ENCODE measurements at places on chromosomes 4 and X.
A peak's percentile ranks its signal among the peaks of the same experiment; 100 is the strongest.

DNA sequence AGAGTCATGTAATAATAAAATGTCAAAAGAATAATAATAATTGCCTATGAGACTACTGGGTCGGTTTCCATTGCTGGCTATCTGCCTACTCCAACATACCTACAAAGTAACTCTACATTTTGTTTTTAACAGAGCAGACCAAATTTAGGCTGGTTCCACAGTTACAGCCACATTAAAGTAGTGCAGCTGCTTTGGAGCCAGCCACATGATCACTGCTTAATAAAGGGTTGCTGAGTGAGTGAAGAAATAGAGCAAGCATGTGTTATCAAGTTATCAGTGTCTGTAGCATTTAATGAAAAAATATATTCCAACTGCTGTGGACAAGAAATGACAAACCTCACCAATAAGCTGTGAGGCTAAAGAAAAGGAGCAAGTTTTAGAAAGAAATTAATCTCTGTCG lies 782.3 kb downstream of the PCDH18 start:
- no peaks in the 10 kb centered on the region for H3K4me1 ChIP-seq
- no peaks in the 10 kb centered on the region for H3K36me3 ChIP-seq
- H3K27ac ChIP-seq, result no peak overlapping the region
- H3K27me3 ChIP-seq, result no peaks in the 10 kb centered on the region

DNA sequence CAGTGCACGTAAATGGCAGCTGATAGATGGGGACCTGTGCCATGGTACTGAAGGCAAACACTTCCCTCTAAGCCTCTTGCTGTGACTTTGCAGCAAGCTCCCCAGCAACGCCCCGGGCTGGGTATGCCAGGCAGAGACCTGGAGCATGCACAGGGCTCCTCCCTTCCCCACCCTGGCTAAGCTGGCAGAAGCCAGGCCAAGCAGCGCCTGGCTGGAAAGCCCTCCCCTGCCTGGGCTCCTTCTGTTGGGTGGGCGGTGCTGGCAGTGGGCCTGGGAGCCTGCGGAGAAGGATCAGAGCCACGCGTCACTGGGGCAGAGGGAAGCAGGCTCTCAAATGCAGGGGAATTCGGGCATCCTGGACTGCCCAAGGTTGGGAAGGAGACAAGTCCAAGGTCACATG lies 3.6 kb downstream of the ATP2B3 start:
- no peak overlapping the region for H3K4me3 ChIP-seq
- H3K27ac ChIP-seq, result no peak overlapping the region
- no peaks in the 10 kb centered on the region for H3K27me3 ChIP-seq

DNA sequence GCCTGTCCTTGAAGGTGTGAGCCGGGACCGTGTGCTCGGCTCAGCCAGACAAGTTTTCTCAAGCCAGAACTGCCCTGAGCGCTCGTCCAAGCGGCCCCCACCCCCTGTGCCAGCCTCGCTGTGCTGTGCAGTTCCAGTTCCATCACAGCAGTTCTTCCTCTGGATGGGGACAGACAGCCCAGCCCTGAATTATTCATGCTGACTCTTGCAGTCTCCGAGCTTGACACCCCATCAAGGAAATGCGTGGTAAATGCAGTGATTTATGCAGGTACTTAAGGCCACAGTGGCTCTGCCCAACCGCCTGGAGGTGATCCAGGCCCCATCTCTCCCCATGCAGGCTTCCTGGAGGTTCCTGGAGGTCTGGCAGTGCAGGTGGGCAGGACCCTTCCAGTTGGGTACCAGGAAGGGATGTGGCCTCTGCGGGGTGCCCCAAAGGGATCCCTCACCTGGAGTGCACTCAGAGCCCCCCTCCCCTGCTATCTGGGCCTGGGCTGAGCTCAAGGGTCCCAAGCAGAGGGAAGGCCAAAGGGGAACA lies 44.8 kb upstream of the HMX1 start:
- no peak for DNase-seq
- H3K27ac ChIP-seq, result no peak overlapping the region
- no peak overlapping the region for H3K4me3 ChIP-seq
- no peaks in the 10 kb centered on the region for H3K4me1 ChIP-seq

GRCh38 chrX:41923978-41924683 lies 777 bp upstream of the CASK start:
- no peaks in the 10 kb centered on the region for H3K36me3 ChIP-seq
- H3K27ac ChIP-seq, result peak overlapping the region; percentile 65
- no peaks in the 10 kb centered on the region for H3K27me3 ChIP-seq
- H3K4me3 ChIP-seq, result peak overlapping the region; percentile 77
- peaks cover 3% of the 10 kb centered on the region for H3K4me1 ChIP-seq
- DNase-seq, result peak; percentile 34

- H3K27me3 ChIP-seq, result no peaks in the 10 kb centered on the region
- H3K4me1 ChIP-seq, result peaks cover 22% of the 10 kb centered on the region
Measured at GRCh38 chr4:80007745-80008149, 65.3 kb downstream of the ANTXR2 start.

DNA sequence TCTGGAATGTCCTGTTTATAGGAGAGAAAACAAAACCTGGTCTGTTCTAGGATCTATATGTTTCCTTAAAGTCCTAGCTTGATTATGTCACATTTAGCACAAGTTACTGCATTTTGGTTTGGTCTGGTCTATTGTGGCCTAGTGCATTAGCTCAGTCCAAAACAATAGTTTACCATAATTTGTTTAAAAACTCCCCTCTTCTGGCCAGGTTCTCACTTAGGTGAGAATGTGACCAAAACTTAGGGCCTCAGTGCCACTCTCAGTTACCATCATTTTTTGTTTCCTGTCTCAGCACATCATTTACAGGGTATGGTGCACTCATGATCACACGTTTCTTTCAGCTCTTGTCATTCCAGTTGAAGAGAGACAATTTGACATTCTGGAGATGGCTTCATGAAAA lies 378.5 kb downstream of the KLHL4 start:
- H3K4me1 ChIP-seq, result no peaks in the 10 kb centered on the region
- DNase-seq, result no peak
- H3K36me3 ChIP-seq, result no peaks in the 10 kb centered on the region
- no peaks in the 10 kb centered on the region for H3K27me3 ChIP-seq
- no peak overlapping the region for H3K4me3 ChIP-seq
- no peak overlapping the region for H3K27ac ChIP-seq

DNA sequence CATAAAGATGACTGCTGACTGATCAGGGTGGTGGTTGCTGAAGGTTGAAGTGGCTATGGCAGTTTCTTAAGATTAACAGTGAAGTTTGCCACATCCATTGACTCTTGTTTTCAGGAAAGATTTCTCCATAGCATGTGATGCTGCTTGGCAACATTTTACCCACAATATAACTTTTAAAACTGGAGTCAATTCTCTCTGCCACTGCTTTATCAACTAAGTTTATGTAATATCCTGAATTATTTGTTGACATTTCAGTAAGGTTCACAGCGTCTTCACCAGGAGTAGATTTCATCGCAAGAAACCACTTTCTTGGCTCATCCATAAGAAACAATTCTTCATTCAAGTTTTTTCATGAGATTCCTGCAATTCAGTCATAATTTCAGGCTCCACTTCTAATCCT lies 166.5 kb upstream of the SPRY1 start:
- DNase-seq, result no peak
- no peaks in the 10 kb centered on the region for H3K27me3 ChIP-seq
- H3K27ac ChIP-seq, result no peak overlapping the region
- H3K36me3 ChIP-seq, result no peaks in the 10 kb centered on the region
- no peak overlapping the region for H3K4me3 ChIP-seq
- H3K4me1 ChIP-seq, result no peaks in the 10 kb centered on the region

- no peaks in the 10 kb centered on the region for H3K4me1 ChIP-seq
- no peak overlapping the region for H3K4me3 ChIP-seq
- DNase-seq, result no peak
- H3K36me3 ChIP-seq, result no peaks in the 10 kb centered on the region
- no peak overlapping the region for H3K27ac ChIP-seq
Measured at GRCh38 chrX:24257011-24257410, 56.9 kb downstream of the SUPT20HL2 start.

DNA sequence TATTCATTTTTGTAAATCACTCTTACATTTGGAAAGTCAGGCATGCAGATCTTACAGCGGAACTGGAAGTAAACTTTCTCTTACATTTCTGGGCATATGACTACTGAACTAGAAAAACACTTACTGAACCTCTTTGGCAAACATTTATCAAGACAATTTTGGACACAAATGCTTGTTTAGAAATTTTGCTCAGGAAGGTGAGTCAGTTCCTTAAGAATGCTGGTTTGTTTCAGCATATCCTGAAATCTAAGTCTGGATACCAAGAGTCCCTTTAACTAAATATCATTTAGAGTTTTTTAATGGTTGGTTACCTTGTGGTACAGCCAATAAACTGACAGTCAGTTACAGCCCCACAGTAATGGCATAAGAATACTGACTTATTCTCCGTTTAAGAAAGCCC lies 15.0 kb downstream of the SHISA3 start:
- DNase-seq, result no peak
- no peaks in the 10 kb centered on the region for H3K4me1 ChIP-seq
- no peak overlapping the region for H3K4me3 ChIP-seq
- no peaks in the 10 kb centered on the region for H3K27me3 ChIP-seq

DNA sequence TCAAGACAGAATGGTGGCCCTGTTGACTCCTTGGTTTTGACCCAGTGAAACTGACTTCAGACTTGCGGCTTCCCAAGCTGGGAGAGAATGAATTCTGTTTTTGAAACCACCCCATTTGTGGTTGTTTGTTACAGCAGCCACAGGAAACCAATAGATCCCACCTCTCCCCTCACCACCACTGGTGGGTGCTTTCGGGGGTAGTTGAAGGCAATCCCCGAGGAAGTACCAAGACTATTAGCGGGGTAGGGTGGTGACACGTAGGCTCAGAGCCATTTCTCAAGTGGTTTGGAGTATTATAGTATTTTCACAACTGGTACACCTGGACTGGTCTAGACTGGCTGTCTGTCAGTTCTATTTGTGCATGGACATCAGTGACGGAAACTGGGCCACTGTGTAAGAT lies 189.1 kb upstream of the RBPJ start:
- H3K36me3 ChIP-seq, result no peaks in the 10 kb centered on the region
- H3K4me1 ChIP-seq, result peaks cover 14% of the 10 kb centered on the region
- H3K4me3 ChIP-seq, result no peak overlapping the region
- DNase-seq, result no peak
- no peaks in the 10 kb centered on the region for H3K27me3 ChIP-seq
- H3K27ac ChIP-seq, result no peak overlapping the region

GRCh38 chr4:14701389-14701788 lies 300.9 kb upstream of the CPEB2 start:
- H3K27ac ChIP-seq, result no peak overlapping the region
- H3K4me3 ChIP-seq, result no peak overlapping the region
- H3K27me3 ChIP-seq, result no peaks in the 10 kb centered on the region
- no peaks in the 10 kb centered on the region for H3K36me3 ChIP-seq
- no peak for DNase-seq

DNA sequence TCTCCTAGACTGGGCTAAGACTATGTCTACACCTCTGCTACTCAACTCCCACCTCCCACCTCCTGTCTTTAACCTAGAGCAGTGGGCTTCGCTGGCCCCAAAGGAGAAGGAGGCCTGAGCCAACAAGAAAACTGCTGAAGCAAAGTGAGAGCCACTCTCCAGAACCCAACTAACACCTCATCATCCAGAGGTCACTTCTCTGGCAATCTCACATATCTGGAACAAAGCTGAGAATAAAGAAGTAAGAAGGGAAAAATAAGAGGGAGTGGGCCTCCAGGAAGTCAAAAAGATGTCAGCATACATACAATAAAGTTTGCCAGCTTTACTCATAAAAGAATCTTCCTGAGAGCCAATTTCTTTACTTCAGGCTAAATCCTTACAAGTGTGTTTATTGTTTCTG lies 18.6 kb upstream of the FGF16 start:
- no peaks in the 10 kb centered on the region for H3K27me3 ChIP-seq
- no peak overlapping the region for H3K27ac ChIP-seq
- no peak overlapping the region for H3K4me3 ChIP-seq
- H3K36me3 ChIP-seq, result no peaks in the 10 kb centered on the region
- no peaks in the 10 kb centered on the region for H3K4me1 ChIP-seq

GRCh38 chr4:86159216-86159615 lies 200.6 kb downstream of the MAPK10 start:
- H3K36me3 ChIP-seq, result no peaks in the 10 kb centered on the region
- H3K27me3 ChIP-seq, result no peaks in the 10 kb centered on the region
- H3K4me1 ChIP-seq, result no peaks in the 10 kb centered on the region
- no peak overlapping the region for H3K4me3 ChIP-seq

- H3K4me1 ChIP-seq, result no peaks in the 10 kb centered on the region
- no peaks in the 10 kb centered on the region for H3K27me3 ChIP-seq
- DNase-seq, result no peak
- no peaks in the 10 kb centered on the region for H3K36me3 ChIP-seq
- H3K4me3 ChIP-seq, result no peak overlapping the region
Measured at GRCh38 chr4:47729131-47729680, 108.7 kb downstream of the CORIN start.

- H3K27ac ChIP-seq, result no peak overlapping the region
- no peak overlapping the region for H3K4me3 ChIP-seq
- no peaks in the 10 kb centered on the region for H3K36me3 ChIP-seq
- no peaks in the 10 kb centered on the region for H3K4me1 ChIP-seq
Measured at GRCh38 chr4:184168406-184169019, 49.2 kb downstream of the ENPP6 start.

- no peaks in the 10 kb centered on the region for H3K27me3 ChIP-seq
- H3K27ac ChIP-seq, result no peak overlapping the region
- H3K36me3 ChIP-seq, result no peaks in the 10 kb centered on the region
Measured at GRCh38 chr4:140252141-140252741, 98.3 kb upstream of the MAML3 start.

DNA sequence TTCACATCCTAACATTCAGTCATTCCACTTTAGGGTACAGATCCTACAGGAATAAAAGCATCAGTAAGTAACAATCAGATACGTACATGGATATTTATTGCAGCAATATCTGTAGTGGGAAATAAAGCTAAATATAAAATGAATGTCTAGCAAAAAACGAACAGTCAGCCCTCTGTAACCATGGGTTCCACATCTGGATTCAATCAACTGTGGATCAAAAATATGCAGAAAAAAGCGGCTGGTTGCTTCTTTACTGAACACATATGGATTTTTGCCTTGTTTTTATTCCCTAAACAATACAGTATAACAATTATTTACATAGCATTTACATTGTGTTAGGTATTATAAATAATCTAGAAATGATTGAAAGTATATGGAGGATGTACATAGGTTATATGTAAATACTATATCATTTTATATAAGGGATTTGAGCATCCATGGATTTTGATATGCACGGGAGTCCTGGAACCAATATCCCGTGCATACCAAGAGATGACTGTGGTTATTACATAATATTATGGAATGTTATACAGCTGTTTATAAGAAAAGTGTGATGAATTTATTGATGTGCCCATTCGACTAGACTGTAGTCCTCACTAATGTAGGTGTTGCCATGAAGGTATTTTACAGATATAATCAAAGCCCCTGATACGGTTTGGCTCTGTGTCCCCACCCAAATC lies 132.8 kb downstream of the ARHGEF9 start:
- H3K36me3 ChIP-seq, result no peaks in the 10 kb centered on the region
- DNase-seq, result no peak
- H3K27ac ChIP-seq, result no peak overlapping the region
- no peaks in the 10 kb centered on the region for H3K27me3 ChIP-seq

GRCh38 chr4:39452153-39452859 lies 6.4 kb downstream of the RPL9 start:
- peaks cover 16% of the 10 kb centered on the region for H3K36me3 ChIP-seq
- no peak for DNase-seq
- no peak overlapping the region for H3K4me3 ChIP-seq
- no peaks in the 10 kb centered on the region for H3K27me3 ChIP-seq
- peaks cover 9% of the 10 kb centered on the region for H3K4me1 ChIP-seq
